ENCODE measurements at places on chromosomes 5 and 9. TPM values are rescaled to one million over a fixed set of nuclear protein-coding genes. Genes with fewer than 3 reads are reported as not detected.

The ZNF484 gene
- total RNA-seq: 4.3 TPM

The CCL19 gene
- 1.1 TPM for total RNA-seq

The HSPB3 gene
- 549 TPM for total RNA-seq

The SDHA gene
- 811 TPM for total RNA-seq

The CATSPER3 gene
- 1.1 TPM for total RNA-seq

The BAAT gene
- not detected for total RNA-seq

The SV2C gene
- 0.22 TPM for total RNA-seq

The SLC6A7 gene
- total RNA-seq: not detected

The SLC46A2 gene
- total RNA-seq: not detected

The HTR4 gene
- 0.22 TPM for total RNA-seq

The TICAM2 gene
- 3.3 TPM for total RNA-seq

The OGN gene
- total RNA-seq: 9.3 TPM

The SPATA31A3 gene
- total RNA-seq: not detected

The PRDM12 gene
- total RNA-seq: not detected

The VCAN gene
- 41.2 TPM for total RNA-seq

The IL5 gene
- total RNA-seq: not detected

The SPRY4 gene
- total RNA-seq: 9.7 TPM

The PAIP2 gene
- 144 TPM for total RNA-seq

The CCDC192 gene
- total RNA-seq: not detected

The HAPLN1 gene
- total RNA-seq: 0.19 TPM

The GNA14 gene
- total RNA-seq: 2.6 TPM

The GAPT gene
- 0.92 TPM for total RNA-seq

The ADAMTS12 gene
- total RNA-seq: 2.1 TPM

The PPP3R2 gene
- total RNA-seq: not detected

The EGFLAM gene
- total RNA-seq: 8.8 TPM

The NPR3 gene
- 10.6 TPM for total RNA-seq

The TNFSF8 gene
- 0.57 TPM for total RNA-seq

The FOXD4L3 gene
- total RNA-seq: not detected

The WDR38 gene
- total RNA-seq: not detected

The RBM18 gene
- total RNA-seq: 38.5 TPM

The ADAMTS6 gene
- total RNA-seq: 0.73 TPM

The SLC25A2 gene
- not detected for total RNA-seq

The DELE1 gene
- 94.4 TPM for total RNA-seq

The LVRN gene
- 1.3 TPM for total RNA-seq

The CLK4 gene
- total RNA-seq: 20.5 TPM

The MELK gene
- 0.76 TPM for total RNA-seq

The CER1 gene
- total RNA-seq: not detected

The SEC16A gene
- 22.3 TPM for total RNA-seq

The CEP78 gene
- total RNA-seq: 3.9 TPM
